Central memory CD4-positive, alpha-beta T cell (primary cell): ENCODE measurements at places on chromosomes 7 and 10.

DNA sequence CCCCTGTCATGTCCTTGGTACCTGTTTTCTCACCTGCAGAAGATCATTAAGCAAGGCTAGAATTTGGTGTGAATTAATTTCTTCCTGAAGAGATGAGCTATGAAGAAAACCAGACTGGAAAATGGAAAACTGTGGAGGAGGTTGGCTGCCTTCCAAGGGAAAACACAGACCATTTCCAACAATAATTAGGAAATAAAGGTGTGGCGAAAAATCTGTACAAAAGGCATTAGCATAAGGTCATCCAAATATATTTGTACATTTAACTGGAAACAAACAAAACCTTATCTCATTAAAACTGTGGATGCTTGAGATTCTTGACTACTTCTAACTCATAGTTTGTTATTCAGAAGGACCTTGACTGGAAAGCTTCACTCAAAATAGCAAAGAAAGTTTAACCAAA lies 1.7 kb downstream of the STN1 start:
- DNase-seq, result no peak

DNA sequence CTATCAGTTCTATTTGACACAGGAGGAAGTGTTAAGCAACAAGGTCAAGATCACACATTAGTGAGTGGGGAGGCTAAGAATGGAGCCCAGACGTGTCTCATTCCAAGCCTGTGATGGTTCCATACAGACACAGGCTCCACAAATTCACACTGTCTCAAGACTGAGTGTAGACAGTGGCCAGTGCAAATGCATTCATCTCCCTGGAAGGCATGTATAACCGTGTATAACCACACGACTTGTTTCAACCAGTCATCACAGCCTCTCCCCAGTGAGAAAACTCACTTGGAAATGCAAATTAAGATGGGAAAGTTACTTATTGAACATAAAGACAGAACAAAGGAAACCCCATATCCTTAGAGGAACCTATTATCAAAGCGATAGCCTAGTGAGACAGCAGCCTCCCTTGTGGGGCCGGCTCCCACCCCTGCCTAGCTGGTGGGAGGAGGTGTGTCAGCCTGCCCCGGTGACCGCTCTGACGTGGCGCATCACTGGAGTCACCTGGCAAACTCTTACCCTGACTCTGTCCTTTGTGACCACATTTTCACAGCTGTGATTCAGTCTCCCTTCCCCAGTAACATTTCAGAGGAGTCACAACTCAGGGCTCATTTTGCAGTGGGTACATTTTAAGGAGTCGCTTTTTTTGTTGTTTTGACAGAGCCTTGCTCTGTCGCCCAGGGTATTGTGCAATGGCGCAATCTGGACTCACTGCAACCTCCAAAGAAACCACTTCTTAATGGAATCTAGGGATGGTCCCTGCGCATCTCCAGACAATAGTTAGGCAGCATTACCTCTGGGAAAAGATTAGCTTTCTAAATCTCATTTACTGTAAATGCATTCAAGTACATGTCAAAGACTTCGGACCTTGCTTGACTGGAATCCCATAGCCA lies 126.6 kb upstream of the PARD3 start:
- DNase-seq, result no peak

DNA sequence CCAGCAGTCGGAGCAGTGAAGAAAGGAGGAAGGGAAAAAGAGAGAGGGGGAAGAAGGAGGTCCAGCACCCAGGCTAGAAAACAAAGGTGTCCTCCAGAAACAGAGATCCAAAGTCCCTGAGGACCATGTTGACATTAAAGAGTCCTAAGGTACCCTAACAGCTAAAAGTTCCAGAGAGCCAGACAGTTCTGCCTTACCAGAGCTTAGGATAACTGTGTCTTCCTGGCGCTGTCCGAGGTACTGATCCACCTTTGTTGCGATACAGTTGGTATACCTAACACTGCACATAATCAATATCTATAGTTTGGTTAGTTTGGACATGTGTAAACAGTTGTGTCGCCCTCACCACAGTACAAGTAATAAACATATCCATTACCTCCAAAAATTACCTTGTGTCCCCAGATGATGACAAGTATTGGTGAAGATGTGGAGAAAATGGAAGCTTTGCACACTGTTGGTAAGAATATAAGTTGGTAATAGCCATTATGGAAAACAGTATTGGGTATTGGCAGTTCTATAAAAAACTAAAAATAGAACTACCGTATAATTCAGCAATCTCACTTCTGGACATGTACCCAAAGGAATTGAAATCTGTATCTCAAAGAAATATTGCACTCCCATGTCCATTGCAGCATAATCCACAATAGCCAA lies 59.8 kb downstream of the GRID1 start:
- DNase-seq, result no peak

DNA sequence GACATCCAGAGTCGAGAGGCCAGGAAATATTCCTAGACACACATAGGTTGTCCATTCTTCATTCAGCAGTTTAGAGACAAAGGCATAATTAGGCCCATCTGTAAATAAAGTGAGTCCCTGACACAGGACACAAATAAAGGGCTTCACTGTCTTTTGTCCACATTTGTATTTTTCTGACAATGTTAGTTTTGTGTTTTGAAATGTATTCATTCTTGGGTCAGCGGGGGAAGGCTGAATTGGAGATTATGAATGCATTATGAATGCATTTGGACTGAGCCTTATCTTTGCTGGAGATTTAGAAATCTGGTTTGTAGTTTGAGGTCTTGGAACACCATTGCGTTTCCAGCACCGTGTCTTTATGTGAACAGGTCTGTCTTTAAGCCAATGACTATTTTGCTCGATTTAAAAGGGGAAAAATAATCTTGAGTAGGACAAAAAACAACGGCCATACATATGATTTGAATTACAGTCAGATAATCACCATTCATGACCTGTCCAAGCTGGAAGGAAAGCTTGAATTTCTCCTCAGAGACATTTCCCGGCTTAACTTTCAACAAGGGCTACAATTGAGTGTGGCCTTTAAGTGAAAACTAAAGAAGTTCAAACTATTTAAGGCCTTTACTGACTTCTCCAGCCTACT lies 334.8 kb downstream of the WDR11 start:
- DNase-seq, result no peak

DNA sequence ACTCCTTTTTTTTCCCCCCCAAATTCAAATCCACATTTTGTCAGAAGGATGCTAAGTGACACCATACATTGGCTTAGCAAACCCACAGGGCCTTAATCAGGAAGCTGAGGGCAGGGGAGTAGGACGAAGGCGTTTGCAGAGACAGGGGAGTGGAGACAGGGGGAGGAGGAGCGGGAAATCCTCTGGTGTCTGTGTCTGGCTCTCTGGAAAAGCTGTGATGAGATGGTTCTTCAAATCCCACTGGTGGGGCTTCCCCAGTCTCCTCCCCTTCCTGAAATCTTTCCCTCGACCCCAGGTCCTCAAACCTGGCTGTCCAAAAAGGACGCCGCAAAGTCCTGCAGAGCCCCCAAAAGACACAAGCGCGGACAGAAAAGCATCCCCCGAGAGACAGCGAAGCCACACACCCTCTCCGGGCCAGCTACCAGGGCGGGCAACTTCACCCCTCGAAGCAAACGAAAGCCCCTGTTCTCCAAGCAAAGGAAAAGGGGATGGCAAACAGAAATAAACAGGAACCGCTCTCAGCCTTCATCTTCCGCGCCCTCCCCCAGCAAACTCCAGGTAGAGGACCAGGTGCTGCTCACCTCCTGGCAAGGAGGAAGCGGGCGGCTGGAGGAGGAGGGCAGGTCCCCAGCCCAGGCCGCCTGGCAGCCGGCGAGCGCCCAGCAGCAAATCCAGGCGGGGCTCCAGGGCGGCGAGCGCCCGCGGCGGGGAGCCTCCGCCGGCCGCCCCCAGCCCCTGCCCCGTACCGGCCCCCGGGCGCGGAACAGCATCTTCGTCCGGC lies 520 bp downstream of the ELAPOR2 start:
- peak; percentile 9 for DNase-seq

DNA sequence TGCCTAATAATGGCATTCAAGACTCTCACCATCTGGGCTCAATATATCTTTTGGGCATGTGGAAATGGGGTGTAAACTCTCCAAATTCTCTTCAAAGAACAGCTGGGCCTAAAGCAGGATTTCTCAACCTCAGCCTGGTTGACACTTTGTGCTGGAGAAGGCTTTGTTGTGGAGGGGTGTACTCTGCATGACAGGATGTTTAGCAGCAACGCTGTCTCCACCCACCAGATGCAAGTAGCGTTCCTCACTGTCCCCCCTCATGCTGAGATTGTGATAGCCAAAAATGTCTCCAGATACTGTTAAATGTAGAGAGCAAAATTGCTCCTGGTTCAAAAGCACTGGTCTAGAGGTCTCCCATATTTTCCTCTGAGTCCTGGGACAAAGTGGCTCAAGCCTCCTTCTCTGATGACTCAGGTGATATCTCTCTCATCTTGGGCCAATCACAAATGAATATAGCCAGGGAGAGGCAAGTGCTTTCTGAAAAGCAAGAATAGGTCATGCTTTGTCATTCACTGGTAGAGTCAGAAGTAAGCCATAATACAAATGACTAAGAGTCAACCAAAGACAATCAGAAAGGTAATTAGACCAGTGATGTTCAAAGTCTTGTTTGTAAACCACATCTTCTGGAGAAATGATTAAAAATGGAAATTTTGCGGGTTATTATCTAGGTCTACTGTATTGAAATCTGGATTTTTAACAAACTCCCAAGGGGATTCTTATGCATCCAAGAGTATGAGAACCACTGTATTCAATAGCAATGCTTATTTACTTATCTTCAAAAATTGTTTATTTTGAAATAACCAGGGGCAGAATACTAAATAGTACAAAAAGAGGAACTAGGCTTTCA lies 330.8 kb downstream of the PTEN start:
- DNase-seq, result peak; percentile 73

DNA sequence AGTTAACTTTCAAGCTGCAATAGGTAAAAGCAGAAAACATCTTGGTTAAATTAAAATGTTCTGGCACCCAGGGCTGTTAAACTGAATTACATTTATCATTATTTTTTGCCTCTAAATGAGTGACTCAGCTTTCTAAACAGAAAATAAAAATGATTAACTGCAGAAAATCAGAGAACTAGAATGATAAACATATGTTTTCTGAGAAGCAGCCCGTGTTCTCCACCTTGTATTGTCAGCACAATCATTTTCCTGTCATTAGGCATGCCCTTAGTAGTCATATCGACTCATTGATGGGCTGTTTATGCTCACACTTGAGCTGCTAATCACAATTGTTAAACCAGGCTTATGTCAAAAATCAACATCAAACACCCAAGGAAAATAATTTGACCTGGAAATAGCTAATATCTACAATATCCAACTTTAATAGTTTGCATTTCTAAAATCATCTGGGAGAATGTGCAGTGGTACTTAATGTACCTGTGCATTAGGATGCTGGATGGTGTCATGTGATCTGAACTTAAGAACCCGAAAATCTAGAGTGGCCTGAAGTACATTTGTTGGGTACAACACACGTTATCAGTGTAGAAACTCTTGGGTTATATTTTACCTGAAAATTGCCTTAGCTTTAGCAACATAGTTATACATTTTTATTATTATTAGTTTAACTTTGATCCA lies 2.3 kb downstream of the MDFIC start:
- DNase-seq, result no peak

- no peak for DNase-seq
Observed at GRCh38 chr10:113576852-113577251, 24.0 kb downstream of the HABP2 start.

GRCh38 chr7:15557186-15557585 lies 4.6 kb downstream of the AGMO start:
- DNase-seq, result no peak

DNA sequence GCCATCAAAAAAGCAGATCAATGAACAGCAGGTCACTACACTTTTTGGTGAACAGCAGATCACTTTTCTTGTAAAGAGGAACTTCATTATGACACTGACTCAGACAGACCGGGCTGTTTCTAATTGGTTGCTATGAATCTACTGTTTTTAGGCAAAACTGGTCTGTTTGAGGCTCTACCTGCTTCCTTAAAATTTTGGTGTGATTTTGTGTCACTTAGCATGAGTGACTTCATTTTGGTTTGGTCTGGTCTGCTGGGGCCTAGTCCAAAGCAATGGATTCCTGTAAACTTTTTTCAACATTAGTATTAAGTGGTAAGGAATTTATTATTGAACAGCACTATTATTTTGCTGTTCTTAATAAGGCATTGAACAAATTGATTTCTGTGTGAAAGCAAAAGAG lies 41.8 kb upstream of the C10orf71 start:
- no peak for DNase-seq

GRCh38 chr10:13593535-13593934 lies 6.8 kb downstream of the PRPF18 start:
- no peak for DNase-seq

DNA sequence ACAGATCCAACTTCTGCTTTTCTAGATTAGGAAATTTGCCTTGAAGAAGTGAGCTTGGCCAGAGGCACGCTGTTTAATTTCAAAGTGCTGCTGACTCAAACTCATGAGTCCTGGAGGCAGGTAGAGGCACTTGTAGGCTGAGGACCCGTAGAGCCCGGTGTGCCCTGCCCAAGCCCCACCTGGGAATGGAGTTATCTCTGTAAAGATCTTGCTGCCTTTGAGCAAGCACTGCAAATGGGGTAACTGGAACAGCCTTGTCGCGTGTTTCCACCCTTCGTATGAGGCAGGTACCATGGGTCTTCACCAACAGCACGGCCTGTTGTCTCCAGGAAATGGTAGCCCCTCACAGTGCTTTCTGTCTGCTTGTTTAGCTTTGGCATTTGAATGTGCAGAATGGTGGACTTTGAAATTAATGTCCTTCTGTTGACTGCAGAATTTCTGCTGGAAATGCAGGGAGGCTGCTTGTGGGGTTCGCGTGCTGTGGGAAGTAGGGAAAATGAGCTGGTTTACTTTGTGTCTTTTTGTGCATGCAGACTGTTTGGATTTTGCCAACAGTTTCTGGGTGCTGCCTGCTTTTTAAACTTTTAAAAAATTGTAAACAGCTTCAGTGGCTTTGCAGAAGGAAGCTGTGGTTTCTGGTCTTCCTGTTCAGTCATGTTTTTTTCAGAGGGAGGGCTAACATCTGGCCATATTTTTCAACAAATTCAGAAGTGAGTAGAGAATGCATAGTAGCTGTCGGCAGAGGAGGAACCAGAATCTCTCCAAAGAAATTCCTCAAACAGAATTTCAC lies 27.2 kb downstream of the CCM2 start:
- DNase-seq, result peak; percentile 68

GRCh38 chr10:100364735-100365391 lies 17.8 kb downstream of the SCD start:
- no peak for DNase-seq

DNA sequence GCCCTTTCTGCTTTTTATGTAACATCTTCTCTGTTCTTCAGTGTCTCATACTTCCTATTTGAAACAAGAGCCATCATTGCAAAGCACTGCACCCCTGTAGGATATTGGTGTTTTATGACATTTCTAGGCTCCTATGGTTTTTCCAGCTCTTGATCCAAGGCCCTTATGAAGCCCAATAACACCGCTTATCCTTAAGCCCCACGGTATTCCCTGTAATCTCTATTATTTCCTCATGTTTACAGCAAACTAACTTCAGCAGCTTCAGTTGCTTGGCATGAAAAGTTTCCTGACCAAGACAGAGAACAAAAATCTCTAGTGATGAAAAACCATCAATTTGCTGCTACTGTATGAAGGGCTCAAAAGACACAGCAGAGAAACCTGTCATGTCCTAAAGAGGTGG lies 34.1 kb upstream of the TES start:
- no peak for DNase-seq
